Left lung (tissue), 14 donors: ENCODE measurements at places on chromosomes 4 and X. TPM values are rescaled to one million over a fixed set of nuclear protein-coding genes. Genes with fewer than 3 reads are reported as not detected.

The HSPA4L gene
- 201 TPM for polyA plus RNA-seq

The KLHL2 gene
- polyA plus RNA-seq = 18.7 TPM

The BMPR1B gene
- polyA plus RNA-seq = 1.3 TPM

DNA sequence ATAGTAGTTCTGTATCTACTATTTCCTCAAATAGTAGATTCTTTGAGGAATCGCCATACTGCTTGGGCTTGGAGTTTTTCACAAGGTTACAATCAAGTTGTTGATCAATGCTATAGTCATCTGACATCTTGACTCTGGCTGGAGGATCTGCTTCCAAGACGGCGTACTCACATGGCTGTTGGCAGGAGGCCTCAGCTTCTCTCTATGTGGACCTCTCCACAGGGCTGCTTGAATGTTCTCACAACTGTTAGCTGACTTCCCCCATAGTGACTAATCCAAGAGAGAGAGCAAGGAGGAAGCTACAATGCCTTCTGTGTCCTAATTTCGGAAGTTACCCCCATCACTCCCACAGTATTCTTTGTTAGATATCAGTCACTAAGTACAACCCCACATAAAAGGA, 10.3 kb downstream of the EGFL6 start:
- DNase-seq = no peak

- no peak for DNase-seq
Observed at GRCh38 chr4:140133576-140133975, 20.4 kb downstream of the MAML3 start.
